ENCODE measurements at places on chromosomes 1 and 21.

DNA sequence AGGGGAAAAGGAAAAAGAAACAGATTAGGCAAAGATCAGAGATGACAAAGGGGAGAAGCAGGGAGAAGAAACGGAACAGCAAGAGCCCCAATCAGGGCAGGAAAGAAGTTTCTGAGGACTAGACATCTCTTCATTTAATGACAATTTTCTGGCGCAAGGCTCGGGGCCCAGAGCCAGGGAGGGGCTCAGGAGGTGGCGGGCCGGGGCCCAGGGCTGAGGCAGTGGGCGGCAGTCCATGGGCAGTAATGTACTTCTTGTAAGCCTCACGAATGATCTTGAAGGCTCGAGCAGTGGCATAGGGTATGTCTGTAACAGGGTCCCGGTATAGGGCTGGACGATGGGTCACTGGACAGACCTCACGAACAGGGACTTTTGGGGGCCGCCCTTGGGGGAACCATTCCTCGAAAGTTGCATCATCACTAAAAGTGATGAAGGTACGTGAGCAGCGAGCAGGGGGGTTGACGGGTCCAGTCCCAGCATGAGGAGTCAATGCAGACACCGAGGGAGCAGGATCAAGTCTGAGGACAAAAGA is 799 bp upstream of the TMOD4 start:
- no peak for DNase-seq

GRCh38 chr1:43067977-43068751 is 103.9 kb downstream of the EBNA1BP2 start:
- no peak for DNase-seq

- peak; percentile 45 for DNase-seq
These were observed 15.9 kb downstream of the COL8A2 start for GRCh38 chr1:36109041-36109679.

GRCh38 chr1:47837866-47838561 is 159.2 kb downstream of the TRABD2B start:
- no peak for DNase-seq

DNA sequence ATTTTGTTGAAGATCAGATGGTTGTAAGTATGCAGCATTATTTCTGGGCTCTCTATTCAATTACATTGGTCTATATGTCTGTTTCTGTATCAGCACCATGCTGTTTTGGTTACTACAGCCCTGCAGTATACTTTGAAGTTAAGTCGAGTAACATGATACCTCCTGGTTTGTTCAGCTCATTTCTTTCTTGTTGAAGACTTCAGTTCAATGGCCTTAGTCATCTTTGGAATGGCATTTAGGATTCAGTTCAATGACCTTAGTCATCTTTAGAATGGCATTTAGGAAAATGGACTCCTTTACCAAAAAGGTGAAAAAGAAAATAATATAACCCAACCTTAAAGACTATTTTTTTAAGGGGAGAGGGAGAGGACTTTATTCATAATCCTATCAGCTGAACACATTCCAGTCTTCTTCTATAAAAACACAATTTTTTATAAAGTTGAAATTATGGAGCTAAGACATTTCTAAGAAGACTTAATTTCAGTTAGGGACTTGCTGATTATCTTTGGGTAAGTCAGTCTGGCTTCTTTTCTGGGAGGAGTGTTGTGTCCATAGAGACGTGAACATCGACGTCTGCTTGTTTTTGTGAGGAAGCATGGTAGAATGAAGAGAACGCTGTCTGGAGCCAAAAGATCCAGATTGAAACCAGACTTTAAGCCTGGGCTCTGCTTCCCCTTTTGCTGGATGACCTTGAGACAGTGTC is 48.3 kb downstream of the DDR2 start:
- DNase-seq: no peak

DNA sequence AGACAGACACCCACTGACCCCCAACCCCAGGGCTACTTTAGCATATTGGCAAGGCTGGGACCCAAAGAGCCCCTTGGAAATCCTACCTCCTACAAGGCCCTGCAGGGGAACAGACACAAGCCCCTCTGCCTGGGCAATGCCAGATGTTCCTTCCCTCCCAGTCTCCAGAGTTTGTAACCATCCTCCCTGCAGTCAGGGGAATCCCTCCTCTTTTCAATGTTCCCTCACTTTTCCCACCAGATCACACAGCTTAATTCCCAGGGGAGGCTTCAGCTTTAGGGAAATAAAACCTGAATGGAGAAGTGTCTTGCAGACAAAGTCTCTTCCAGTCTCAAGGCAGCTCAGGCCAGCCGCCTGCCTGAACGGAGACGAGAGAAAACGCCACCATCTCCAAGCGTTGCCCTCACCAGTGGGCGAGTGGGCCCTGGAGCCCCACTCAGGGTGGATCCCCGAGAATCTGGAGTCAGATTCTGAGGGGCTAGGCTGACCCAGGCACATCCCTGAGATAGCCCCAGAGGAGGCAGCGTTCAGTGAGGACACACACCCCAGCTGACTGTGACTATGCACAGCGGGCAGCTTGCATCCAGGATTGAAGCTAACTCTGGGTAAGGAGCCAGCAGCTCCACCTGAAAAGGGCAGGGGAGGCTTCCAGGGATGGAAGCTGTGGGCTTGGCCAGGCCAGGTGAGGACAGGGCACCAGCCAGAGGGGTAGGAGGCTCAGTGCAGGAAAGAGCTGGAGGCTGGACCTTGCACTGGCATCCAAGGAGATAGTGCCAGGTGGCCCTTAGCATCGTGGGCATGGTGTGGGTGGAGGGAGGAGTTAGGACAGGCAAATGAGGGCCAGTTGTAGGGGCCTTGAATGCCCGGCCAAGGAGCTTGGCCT is 44.0 kb upstream of the ZC3H12A start:
- DNase-seq: no peak

- no peak for DNase-seq
These were observed 43.2 kb upstream of the ARHGAP29 start for GRCh38 chr1:94280541-94280940.

GRCh38 chr1:115465802-115466363 is 127.8 kb upstream of the NGF start:
- DNase-seq: no peak

GRCh38 chr1:173887627-173888026 is 19.4 kb downstream of the ZBTB37 start:
- DNase-seq: no peak

GRCh38 chr21:14722841-14723483 is 176.8 kb upstream of the SAMSN1 start:
- DNase-seq: no peak

- no peak for DNase-seq
These were observed 137.1 kb downstream of the PCBP3 start for GRCh38 chr21:45780647-45781046.

- peak; percentile 22 for DNase-seq
These were observed at the start of gene CHAF1B for GRCh38 chr21:36385233-36386030. Gene CHAF1B (plus strand): TSS chr21:36385392. CDS start chr21:36386137, 745 bp downstream.

DNA sequence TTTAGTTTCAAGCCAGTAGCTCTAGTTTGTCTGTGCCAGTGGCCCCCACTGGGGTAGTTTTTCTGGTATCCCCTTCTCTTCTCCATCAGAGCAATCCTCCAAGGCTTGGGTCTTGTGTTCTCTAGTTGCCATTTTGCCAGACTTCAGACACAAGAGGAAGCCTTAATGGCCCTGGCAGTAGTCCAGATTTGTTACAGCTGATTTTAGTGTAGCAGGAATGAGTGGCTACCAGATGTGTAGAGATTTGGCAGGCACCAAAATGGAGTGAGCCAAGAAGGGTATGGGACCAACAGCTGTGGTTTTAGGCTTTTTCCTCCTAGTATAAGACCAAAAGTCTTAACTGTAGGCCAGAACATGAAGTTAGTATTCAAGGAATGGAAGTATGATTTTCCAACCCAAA is 56.8 kb downstream of the ACP6 start:
- no peak for DNase-seq

DNA sequence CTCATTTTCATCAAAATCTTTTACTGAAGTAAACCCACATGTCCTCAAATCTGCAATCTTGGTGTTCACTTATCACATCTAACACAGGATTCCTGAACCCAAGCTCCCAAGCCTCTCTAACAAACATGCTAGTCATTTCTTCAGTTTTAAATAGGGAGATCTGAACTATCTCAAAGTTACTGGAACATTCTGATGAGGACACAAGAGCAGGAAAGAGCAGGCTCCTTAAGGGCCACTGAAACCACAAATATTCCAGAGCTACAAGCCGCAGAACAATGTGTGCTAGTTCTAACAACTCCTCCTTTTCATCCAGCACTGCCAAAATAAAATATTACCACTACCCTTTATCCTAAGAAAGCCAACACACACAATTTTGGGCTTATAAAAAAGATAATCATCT is 38.9 kb downstream of the WARS2 start:
- DNase-seq: peak; percentile 21

All from fibroblast of skin of left biceps (primary cell).